HEK293T (cell line): ENCODE measurements at places on chromosomes 16 and 17.

DNA sequence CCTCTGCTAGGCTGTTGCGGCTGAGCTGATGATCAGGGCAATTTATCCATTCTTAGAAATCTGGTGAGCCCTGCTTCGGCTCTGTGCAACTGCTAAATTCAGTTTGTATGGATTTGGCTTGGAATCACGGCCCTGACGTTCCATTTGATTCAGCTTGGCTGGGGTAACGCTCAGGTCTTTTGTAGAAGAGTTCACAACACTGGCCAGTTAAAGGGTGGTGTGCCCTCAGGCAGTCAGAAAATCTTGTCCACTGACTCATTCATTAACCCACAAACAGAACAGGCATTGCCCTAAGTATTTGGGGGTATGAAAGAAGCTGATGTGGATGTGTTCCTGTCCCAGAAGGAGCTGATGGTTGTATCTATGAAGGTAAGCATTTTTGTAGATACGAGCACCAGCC is 53.9 kb downstream of the GNAO1 start:
- no peak for DNase-seq

DNA sequence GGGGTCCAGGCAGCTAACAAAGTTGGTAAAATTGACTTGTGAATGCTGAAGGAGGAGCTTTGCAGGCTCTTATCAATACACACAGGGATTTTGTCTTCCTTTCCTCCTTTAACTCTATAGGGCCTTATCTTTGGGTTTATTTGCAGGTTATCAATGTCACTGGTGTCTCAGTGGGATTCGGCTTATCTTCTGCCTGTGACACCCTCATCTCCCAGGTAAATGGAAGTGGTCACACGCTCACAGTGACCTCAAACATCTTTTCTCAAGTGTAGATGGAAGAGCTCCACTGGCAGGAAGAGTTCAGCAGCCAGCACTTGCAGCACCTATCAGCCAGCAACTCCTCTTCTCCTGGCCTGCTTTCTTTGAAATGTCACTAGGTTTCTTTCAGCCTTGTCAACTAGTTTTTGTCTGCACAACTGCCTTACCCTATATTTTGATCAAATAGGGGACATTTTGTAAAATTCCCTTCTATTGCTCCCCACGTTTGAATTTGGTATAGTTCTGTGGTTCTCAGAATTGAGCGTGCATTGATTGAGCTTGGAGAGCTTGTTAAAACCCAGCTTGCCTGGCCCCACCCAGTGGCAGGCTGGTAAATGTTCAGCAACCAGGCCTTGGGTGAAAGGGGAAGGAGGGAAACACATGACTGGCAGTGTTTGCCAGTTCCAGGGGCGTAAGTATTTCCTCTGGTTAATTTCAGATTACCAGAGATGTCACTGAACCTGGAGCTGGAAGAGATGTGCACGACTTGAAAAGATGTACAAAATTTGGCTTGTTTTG is 12.8 kb downstream of the SLC47A1 start:
- no peak for DNase-seq

GRCh38 chr16:88837806-88838205 is 18.9 kb downstream of the GALNS start:
- no peak for DNase-seq

GRCh38 chr17:75720656-75721462 is at the start of gene ITGB4:
ITGB4 (plus strand) TSS chr17:75721459; CDS start chr17:75724704, 3,245 bp downstream.
- DNase-seq: peak; percentile 36

DNA sequence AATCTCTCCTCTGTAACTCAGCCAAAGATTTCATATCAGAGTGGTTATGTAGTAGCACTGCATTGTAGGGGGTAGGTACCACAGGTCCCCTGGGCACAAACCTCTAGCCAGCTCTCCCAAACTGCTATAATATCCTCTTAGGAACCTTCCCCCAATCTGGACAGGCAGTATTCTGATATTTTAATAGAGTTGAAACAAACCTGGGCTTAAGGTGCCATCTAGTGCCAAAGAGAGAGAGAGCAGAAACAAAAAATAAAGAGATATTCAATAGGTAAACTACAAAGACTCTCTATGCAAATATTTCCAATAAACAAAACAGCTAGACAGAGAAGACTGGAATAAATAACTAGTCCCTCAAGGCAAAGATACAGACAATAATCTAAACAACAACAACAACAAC is 1070.0 kb downstream of the CDH11 start:
- DNase-seq: no peak

DNA sequence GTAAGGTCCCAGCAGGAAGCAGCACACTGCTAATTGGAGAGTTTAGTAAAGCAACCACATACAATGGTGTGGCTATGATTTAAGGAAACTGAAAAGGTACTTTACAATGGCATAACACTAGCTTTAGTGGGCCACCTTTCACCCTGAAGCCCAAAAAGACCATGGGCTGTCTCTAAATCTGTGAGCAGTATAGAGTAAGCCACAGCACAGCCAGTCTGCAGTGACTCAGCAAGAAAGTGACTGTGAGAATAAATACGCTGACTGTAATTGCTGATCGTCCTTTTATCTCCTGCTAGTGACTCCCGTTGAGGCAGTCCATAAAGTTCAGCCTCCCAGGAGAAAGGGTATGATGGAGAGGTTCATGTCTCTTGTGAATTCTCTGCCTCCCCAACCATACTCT is 679.8 kb upstream of the KIF2B start:
- no peak for DNase-seq
